ENCODE measurements at places on chromosomes 6 and 20.
A peak's percentile ranks its signal among the peaks of the same experiment; 100 is the strongest.

DNA sequence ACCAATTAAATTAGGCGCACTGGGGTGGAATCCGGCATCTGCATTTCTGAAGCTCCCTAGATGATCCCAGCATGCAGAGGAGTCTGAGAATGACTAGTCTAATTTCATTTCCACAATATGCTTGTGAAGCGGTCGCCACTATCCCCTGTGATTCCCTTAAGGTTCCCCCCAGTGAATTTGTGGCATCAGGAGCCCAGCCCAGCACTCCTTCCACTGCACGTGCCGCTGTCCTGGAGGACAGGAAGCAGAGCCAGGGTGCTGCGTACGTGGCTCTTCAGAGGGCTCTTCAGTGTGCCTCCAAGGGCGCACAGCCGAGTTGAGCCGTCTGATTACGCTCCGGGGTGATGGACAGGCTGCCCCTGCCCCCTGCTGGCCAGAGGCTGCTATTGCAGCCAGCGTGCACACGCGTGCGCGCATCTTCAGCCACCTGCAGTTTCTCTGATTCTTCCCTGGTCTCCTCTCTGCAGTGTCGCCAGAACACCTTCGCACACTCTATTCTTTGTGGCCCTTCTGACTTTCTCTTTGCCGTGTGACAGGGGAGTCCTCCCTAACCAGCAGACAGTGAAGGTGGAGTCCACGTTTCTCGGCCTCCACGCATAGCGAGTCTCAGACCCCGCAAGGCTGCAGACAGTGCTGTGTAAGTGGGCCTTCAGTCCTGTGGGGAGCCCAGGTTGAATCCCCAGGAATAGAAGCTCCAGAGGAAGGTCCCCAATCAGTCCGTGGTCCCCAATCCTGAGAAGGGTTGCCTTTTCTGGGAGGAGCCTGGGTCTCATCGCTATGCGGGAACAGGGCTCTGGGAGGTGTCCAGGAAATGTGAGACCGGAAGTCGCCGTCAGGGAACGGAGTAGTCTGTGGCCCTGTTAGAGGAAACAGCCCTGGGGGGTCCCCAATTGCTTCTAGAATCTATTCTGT, 16.5 kb upstream of the NCR2 start:
- DNase-seq = peak; percentile 74

GRCh38 chr6:108407904-108408827, 113.3 kb downstream of the AFG1L start:
- no peak for DNase-seq

- no peak for DNase-seq
These were observed 2.8 kb upstream of the CYP24A1 start for GRCh38 chr20:54176610-54177009.

DNA sequence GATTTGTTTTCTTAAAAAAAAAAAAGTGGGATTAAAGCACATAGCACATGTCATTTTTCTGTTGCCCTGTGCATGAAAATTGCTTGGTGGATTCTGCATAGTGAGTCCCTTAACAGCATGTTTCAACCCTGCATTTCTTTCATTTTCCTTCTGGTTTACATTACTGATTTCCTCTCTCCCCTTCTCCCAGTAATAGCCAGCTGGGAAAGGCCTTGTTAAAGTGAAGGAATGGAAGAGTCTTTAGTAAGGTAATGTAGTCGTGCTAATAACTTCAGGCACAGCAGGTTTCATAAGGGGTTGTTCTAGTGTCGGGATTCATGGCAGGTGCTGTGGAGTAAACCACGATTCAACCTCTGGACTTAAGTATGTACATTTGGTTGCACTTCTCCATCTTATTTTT, 202.4 kb downstream of the FARS2 start:
- DNase-seq = no peak

GRCh38 chr6:36666826-36667591, 11.5 kb upstream of the CDKN1A start:
- no peak for DNase-seq

GRCh38 chr20:19095762-19096161, 116.7 kb upstream of the SLC24A3 start:
- DNase-seq = no peak

- DNase-seq = no peak
These were observed 284.5 kb downstream of the UST start for GRCh38 chr6:149031201-149031858.

GRCh38 chr6:158046201-158047126, 64.8 kb downstream of the SYNJ2 start:
- no peak for DNase-seq

DNA sequence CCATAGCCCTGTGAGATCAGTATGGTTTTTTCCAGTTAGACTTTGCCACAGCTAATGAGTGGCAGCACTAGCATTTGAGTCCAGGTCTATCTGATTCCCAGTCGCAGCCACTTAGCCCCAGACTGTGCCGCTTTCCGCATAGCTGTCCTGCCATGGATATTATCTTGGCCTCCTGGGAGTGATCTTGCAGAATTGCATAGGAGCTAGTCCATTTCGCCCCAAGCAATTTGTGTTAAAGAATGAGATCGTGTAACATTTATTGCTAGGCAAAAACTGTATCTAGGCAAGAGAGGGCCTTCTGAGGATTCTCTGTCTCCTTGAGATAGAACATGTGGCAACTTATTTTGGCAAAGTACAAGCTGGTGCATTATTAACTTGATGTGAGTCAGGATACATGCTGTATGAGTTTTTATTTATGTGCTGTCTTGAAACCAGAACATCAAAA, 74.2 kb downstream of the EZR start:
- no peak for DNase-seq

GRCh38 chr6:169345146-169345545, 91.5 kb upstream of the THBS2 start:
- no peak for DNase-seq

DNA sequence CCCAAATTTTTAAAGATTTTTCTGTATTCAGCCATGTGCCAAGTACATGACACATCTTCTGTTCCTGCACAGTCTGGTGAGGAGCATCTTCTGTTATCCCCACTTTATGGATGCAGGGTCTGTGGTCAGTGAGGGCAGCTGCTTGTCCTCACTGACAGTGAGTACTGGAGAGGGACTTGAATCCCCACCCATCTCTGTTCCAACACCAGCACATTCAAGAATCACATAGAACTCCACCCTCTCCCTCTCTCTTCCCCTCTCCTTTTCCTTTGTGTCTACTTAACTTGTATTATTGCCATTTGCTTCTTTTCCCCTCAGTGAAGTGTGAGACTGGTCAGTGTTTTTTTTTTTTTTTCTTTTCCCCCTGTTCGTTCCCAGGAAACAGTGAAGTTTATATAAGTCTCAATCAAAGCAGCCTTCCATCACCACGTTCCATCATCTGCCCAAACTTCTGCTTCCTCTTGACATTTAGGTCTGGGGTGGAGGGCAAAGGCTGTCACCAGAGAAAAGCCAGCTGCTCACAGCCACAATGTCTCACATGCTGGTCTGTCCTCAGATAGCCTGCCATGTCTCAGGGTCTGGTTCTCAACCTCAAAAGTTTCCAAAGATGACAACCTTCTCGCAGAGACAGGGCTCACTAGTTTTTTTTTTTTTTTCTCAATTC, 110.0 kb upstream of the SSTR4 start:
- no peak for DNase-seq

GRCh38 chr6:167474725-167475124, 149.8 kb downstream of the TTLL2 start:
- DNase-seq = no peak

GRCh38 chr6:104973404-104973803, 16.5 kb downstream of the LIN28B start:
- no peak for DNase-seq

GRCh38 chr6:117194978-117195377, 70.4 kb upstream of the VGLL2 start:
- no peak for DNase-seq

DNA sequence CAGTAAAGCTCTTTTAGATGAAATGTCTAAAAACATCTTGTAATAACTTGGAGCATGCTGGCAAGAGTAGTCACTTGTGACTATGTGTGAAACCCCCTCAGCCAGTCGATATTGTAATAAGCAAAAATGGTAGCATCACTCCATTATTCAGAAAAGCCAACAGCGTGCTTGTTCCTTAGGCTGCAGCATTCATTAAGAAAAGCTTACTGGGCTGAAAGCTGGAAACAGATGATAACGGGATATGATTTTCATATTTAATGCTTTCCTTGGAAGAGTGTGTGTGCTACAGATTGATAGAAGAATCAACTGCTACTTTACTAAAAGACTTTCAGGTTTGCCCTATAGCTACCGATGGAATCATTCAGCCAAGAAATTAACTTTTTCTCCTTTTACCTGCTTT, 20.3 kb downstream of the KIZ start:
- DNase-seq = no peak

DNA sequence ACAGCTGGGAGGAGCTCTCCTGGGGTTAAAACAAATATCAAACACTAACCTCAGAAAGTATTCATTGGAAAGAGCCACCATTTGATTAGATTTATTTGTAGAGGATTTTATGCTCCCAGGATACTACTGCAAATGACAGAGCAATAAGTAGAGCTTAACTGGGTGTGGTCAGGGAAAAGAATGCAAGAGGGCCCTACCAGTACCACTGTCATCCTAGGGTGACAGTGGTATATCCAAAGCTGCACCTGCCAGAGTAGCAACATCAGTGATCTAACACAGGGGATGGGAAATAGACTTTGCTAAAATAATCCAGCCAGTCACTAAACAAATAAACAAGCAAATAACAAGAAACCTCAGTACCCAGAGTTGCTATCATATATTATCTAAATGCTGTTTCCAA, 29.7 kb downstream of the ERGIC3 start:
- DNase-seq = no peak

DNA sequence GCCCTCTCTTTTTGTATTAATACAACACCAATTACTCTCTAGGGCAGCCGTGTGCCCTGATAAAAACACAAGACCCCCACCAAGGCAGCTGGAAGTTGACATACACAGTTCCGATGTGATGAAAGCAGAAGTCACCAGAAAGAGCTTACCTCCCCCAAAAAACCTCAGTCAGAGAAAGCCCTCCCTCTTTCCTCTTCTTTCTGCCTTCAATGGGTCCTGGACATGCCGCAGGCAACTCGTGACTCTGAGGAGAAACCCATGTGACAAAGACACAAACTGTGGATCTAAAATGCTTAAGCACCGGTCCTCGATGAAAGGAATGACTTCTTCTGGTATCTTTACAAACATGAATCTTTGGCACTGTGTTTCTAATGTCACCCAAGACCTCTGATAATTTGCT, 117.7 kb upstream of the CCDC28A start:
- no peak for DNase-seq

- no peak for DNase-seq
These were observed 121.4 kb downstream of the KIF13A start for GRCh38 chr6:17865798-17866725.

DNA sequence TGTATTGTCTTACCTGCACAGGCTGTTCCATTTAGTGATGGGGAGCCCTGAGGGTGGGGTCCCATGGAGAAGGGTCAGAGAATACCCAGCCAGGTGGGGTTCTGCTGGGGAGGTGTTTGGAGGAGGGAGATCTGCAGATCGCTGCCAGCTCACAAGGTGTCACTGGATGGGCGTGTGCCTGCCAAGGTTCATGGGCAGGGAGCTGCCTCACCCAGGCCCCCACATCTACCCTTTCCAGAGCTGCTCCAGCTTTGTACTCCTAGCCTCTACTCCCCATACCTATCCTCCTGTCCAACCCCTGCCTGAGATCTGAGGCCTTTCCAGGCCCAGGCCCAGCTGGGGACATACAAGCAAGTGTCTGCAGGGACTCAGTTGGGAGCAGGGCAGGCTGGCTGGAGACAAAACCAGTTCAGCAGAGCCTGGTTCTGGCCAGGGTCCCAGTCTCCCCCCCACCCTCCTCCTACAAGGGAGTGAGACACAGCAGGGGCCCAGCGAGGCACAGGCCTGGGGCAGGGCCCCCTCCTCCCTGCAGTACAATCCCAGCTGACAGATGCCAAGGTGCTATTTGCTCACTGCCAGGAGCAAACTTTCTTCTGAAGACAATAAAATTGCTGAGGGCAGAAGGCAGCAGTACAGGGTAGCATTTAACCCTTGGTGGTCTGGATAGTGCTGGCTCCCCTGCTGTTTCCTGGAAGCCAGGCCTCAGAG, 19.7 kb downstream of the SPDEF start:
- DNase-seq = no peak

DNA sequence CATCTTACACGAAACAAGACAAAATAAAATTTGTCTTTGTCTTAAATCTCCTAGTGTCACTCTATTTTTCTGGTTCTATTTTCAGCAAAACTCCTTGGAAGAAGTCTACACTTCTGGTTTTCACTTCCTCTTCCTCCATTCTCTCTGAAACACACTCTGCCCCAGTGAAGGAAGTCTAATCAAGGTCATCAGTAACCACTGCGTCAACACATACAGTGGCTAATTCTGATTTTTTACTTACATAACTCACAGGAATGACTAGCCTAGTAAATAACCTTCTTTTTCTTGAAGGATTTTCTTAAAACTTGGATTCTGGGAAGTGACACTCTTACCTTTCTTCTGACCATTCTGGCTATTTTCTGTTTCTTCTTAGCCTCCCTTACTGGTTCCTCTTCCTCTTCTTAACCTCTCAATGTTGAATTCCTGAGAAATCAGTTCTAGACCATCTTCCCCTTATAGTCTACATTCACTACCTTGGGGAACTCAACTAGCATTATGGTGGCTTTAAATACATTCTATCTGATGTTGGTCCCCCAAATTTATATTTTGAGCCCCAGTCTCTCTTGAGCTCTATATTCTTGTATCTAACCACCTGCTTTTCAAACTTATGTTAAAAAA, 37.5 kb downstream of the AIG1 start:
- DNase-seq = no peak

- DNase-seq = no peak
These were observed 45.6 kb downstream of the APCDD1L start for GRCh38 chr20:58469616-58470015.

DNA sequence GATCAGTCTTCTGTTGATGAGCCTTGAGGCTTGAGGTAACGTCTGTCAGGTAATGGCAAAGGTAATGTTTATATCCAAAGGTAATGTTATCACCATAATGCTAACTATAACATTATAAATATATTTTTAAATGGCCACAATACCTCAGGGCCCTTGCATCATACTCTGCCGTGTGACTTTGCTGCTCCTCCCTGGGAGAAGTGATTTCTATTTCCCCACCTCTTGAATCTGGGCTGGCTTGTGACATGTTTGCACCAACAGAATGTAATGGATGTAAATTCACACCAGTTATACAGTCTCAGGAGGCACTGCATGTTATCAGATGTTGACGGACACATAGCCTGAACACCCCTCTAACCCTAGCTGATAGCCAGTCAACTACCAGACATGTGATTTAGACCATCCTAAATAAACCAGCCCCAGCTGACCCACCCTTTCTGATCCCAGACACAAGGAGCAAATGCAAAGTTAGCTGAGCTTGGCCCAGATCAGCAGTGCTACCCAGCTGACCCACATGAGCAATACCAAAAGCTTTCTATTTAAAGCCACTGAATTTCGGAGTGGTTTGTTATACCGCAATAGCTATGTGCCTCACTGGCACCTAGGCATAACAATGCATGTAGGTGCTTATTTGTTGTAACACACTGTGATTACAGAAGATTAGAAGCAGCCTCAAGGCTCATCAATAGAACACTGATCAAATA, 93.8 kb upstream of the SIRPA start:
- no peak for DNase-seq
